CD4-positive, alpha-beta T cell treated with Interleukin-21 for 1 hour (primary cell): ENCODE measurements at places on chromosomes 1 and 21.
A peak's percentile ranks its signal among the peaks of the same experiment; 100 is the strongest.

GRCh38 chr1:42017259-42017658 lies 98.5 kb upstream of the HIVEP3 start:
- DNase-seq: no peak

DNA sequence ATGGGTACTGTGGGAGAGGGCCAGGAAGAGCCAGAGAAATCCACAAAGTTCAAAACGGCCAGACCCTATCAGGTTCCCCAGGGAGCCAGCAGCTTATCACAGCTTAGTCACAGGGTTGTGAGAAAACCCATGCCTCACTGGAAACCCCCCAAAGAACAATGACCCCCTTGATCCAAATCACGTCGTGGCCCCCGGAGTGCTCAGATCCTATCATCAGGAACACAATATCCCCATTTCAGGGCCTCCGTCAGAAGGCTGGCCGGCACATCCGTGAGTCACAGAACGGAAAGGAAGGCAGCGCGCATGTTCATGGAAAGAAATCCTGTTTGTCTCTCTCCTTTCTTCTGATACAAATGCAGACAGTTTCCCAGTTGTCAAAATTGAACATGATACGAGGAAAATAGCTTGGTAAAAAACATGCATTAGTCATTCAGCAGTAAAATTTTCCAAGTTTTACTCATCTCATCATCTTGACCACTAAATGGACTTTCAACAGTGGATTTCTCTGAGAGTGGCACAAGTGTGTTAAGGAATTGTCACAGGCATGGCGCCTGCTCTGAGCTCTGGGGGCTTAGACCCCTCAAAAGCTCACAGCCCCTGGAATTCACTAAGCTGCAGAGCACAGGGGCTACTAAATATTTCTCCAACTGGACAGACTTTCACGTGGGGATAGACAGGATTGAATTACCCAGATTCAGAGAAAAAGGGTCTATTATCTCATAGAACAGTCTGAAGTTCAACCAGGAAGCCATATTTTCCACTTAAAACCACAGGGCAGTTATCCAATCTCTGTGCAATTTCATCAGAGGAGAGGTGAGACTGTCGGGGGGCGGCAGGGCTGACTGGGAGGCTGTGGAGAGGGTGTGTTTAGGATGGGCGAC lies 124.8 kb downstream of the RIPK4 start:
- DNase-seq: no peak

DNA sequence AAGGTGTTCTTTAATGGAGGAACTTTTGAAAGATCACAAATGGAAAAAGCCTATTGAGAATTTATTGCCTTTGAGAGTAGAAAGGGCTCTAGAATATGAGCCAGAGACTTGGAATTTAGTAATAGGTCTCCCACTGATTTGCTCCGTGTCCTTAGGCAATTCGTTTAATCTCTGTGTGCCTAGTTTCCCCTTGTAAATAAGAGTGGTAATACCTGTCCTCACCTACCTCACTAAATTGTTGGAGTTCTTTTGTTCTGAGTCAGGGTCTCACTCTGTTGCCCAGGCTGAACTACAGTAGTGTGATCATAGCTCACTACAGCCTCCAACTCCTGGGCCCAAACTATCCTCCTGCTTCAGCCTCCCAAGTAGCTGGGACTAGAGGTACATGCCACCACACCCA lies 15.0 kb upstream of the TEKT2 start:
- DNase-seq: no peak

- DNase-seq: no peak
These were observed 104.9 kb downstream of the DUSP10 start for GRCh38 chr1:221636967-221637366.

GRCh38 chr21:45634511-45635183 lies 8.9 kb upstream of the PCBP3 start:
- DNase-seq: no peak

- DNase-seq: peak; percentile 34
These were observed 9.7 kb upstream of the COL8A2 start for GRCh38 chr1:36134505-36135329.

GRCh38 chr21:19998453-19998852 lies 999.8 kb upstream of the NCAM2 start:
- DNase-seq: no peak

GRCh38 chr1:150961756-150962155 lies 12.9 kb downstream of the CERS2 start:
- no peak for DNase-seq

DNA sequence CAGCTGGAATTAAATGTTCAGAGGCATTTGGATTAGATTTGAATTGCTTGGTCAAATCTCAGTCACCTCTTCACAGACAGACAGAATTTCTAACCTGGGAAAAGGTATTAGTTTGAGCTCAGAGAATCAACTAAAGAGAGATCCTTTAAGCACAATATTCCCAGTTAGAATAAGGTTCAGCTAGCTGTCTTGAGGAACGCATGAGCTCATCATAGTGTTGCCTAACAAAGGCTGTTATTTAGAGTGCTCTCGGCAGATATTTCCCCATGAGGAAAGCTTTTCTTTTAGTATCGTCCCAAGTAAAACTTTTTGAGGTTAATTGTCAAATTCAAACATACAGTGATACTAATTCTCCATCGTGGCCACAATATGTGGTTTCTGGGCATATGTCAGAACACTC lies 269.9 kb downstream of the HLX start:
- no peak for DNase-seq

GRCh38 chr1:153538315-153538821 lies 2.4 kb downstream of the S100A5 start:
- no peak for DNase-seq

DNA sequence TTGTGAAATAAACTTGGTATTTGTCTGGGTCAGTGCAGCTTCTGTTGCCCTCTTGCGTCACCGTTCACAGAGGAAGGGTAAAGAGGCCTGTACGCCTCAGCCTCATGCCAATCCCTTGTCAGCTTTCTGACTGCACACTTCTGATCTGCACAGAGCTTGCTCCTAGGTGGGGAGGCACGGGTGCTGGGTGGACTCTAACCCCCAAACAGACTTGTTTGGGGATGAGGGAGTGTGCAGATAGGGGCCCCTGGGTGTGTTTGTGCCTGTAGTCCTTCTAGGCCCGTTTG lies 803 bp upstream of the B4GALT2 start:
- DNase-seq: no peak

GRCh38 chr1:31784356-31785019 lies 20.3 kb upstream of the ADGRB2 start:
- no peak for DNase-seq
